ENCODE measurements at places on chromosomes 11 and 22. TPM values are rescaled to one million over a fixed set of nuclear protein-coding genes. Genes with fewer than 3 reads are reported as not detected.

The TUB gene
- total RNA-seq = 0.11 TPM

The MDK gene
- 62.1 TPM for total RNA-seq

The SMC1B gene
- total RNA-seq = not detected

The FGF19 gene
- total RNA-seq = not detected

The PITPNM1 gene
- 2.8 TPM for total RNA-seq

The MRGPRF gene
- not detected for total RNA-seq

The MOGAT2 gene
- total RNA-seq = 0.09 TPM

The CST6 gene
- total RNA-seq = 0.11 TPM

The LGALS12 gene
- total RNA-seq = not detected

The CD82 gene
- 4.6 TPM for total RNA-seq

The PARVG gene
- total RNA-seq = 0.11 TPM

The MTMR3 gene
- 31.5 TPM for total RNA-seq

The MAJIN gene
- not detected for total RNA-seq
